ENCODE measurements at places on chromosomes 6 and 20.

- no peak for DNase-seq
These were observed 1.4 kb downstream of the METTL24 start for GRCh38 chr6:110356778-110357177.

GRCh38 chr6:161181121-161181520 lies 92.7 kb downstream of the AGPAT4 start:
- DNase-seq = no peak

DNA sequence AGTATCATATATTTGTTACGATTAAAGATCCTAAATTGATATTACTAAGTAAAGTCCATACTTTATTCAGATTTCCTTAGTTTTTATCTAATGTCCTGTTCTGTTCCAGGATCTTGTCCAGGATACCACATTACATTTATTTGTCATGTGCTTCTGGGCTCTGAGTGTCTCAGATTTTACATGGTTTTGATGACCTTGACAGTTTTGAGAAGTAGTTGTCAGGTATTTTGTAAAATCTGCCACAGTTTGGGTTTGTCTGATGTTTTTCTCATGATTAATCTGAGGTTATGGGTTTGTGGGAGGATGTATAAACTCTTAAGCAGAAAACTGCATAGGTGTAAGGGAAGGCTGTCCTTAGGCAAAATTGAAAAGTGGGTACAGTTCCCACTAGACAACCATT lies 109.9 kb upstream of the BMP5 start:
- no peak for DNase-seq

DNA sequence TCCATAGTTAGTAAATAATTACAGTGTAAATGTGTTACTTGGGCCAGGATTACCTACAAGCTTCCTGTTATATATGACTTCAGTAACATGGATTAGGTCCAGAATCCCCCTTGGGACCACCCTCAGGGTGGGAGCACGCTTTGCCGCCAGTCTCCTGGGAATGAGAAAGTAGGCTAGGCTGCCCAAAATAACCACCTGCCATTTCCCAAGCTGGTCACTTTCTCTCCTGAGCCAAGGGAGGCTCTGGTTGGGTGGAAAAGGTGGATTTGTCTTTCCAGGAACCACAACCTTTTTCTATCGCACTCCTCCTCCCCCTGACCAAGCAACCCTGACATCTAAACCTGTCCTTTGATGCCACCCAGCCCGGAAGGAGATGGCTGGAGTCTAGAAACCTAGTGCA lies 9.6 kb upstream of the RIMS4 start:
- DNase-seq = no peak

GRCh38 chr6:43228951-43229802 lies at the start of gene DNPH1:
TSS of gene DNPH1 (minus strand) at chr6:43229481. CDS start at chr6:43229456, 25 bp downstream.
- DNase-seq = peak; percentile 80

- no peak for DNase-seq
These were observed 16.2 kb downstream of the PPIL4 start for GRCh38 chr6:149529650-149530049.

GRCh38 chr6:45415315-45415714 lies 37.6 kb upstream of the SUPT3H start:
- no peak for DNase-seq

DNA sequence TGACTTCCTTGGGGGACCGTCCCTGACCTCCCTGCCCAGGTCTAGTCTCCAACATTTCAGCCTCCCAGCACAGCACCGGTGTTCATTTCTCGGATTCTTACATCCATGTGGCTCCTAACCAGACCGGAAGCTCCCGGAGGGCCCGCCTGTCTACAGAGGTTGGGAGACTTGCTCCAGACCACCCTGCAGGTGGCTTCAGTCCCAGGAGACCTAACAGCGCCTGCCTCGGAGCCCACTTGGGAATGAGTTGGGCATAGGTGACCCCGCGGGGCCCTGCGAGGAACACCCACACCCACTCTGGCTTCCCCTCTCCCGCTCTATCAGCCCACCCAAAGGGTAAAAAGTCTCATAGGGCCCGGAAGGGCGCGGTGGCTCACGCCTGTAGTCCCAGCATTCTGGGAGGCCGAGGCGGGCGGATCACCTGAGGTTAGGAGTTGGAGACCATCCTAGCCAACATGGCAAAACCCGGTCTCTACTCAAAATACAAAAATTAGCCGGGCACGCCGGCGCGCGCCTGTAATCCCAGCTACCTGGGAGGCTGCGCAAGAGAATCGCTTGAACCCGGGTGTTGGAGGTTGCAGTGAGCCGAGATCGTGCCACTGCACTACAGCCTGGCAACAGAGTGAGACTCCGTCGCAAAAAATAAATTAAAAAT lies 5.4 kb downstream of the DPPA5 start:
- no peak for DNase-seq

GRCh38 chr6:121503589-121503991 lies 68.1 kb downstream of the GJA1 start:
- DNase-seq = no peak

GRCh38 chr6:18997375-18997826 lies 610.3 kb downstream of the RNF144B start:
- DNase-seq = no peak

GRCh38 chr6:80544976-80545722 lies 438.7 kb downstream of the BCKDHB start:
- no peak for DNase-seq

All from stimulated activated CD4-positive, alpha-beta T cell treated with anti-CD3 and anti-CD28 coated beads, Interleukin-15, amount 100 ng/mL, for 1 hour (primary cell).